Foreskin fibroblast (primary cell): ENCODE measurements at places on chromosomes 3 and 15.

DNA sequence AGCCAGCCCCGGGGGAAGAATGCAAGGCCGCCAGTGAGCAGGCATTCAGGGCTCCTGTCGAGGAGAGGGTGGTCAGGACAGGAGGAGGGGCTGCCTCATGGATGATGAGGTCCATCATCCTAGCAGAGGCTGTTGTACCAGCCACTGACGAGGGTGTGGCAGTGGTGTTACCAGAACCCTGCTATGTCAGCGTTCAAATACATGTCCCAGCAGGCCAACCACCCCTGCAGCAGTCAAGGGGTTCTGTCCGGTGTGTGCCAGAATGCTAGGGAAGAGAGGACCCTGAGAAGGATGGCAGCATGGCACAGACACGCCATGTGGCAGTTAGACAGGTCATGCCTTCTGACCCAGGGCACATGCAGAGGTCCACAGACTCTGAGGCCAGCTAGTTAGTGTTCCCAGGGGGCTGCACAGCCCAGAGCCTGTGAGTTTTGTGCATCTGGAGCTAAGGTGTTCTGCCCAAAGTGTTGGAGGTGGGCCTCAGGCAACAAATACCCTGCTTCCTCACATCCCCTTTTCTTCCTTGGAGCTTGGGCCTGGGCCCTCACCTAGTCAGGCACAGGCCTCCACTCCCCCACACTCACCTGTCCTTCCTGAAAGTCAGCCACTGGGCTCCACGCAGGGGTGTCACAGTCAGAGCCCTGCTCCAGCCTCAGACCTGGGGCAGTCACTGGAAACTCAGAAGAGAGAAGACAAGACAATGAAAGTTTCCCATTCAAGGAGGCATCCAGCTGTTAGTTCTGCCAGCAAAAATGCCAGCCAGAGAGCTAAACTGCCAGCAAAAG is 7.8 kb downstream of the PAK6 start:
- no peak for DNase-seq

DNA sequence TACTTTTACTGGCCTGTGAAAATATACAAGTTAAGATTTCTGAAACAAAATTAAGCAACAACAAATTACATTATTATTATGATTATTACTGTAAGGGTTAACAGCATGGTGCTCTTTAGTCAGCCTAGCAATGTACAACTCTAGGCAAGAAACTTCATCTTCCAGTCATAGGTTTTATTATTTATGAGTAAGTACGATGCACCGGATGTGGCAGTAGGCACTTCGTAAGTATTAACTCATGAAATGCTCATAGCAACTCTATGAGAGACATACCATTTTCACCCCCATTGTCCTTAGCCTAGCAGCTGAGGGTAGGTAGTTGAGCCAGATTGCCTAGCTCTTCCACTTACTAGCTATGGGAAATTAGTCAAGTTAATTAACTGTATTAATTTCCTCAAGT is 68.0 kb upstream of the PTPRG start:
- no peak for DNase-seq

- no peak for DNase-seq
Observed at GRCh38 chr3:107453504-107453903, 69.3 kb upstream of the BBX start.

- no peak for DNase-seq
Observed at GRCh38 chr3:172595664-172596393, 72.6 kb upstream of the TNFSF10 start.

DNA sequence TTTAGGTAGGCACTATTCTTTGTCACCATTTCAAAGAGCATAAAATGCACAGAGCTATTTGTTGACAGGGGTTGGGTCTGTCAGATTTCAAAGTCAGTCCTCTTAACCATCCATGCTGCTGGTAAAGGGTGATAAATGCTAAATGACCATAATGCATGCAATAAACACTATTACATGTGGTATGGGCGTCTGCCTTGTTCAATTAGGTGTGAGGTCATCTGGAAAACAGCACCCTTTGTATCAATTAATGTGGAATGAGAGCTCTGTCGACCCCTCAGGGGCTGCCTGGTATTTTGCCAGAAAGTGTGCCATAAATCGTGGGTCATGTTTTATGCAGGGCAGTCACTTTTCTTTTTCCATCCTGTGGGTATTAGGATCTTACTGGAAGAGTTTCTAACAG is 235.6 kb downstream of the SV2B start:
- no peak for DNase-seq

GRCh38 chr3:194265505-194265892 is 85.6 kb downstream of the CPN2 start:
- peak; percentile 78 for DNase-seq

- peak; percentile 79 for DNase-seq
Observed at GRCh38 chr15:48433226-48433886, 102.1 kb downstream of the DUT start.

- no peak for DNase-seq
Observed at GRCh38 chr3:2851361-2851760, 258.8 kb downstream of the IL5RA start.

- DNase-seq = no peak
Observed at GRCh38 chr3:127565711-127566110, 24.8 kb downstream of the TPRA1 start.

GRCh38 chr15:90456236-90456635 is 68.2 kb downstream of the IQGAP1 start:
- DNase-seq = no peak

- DNase-seq = no peak
Observed at GRCh38 chr3:18900994-18901393, 247.3 kb upstream of the KCNH8 start.

DNA sequence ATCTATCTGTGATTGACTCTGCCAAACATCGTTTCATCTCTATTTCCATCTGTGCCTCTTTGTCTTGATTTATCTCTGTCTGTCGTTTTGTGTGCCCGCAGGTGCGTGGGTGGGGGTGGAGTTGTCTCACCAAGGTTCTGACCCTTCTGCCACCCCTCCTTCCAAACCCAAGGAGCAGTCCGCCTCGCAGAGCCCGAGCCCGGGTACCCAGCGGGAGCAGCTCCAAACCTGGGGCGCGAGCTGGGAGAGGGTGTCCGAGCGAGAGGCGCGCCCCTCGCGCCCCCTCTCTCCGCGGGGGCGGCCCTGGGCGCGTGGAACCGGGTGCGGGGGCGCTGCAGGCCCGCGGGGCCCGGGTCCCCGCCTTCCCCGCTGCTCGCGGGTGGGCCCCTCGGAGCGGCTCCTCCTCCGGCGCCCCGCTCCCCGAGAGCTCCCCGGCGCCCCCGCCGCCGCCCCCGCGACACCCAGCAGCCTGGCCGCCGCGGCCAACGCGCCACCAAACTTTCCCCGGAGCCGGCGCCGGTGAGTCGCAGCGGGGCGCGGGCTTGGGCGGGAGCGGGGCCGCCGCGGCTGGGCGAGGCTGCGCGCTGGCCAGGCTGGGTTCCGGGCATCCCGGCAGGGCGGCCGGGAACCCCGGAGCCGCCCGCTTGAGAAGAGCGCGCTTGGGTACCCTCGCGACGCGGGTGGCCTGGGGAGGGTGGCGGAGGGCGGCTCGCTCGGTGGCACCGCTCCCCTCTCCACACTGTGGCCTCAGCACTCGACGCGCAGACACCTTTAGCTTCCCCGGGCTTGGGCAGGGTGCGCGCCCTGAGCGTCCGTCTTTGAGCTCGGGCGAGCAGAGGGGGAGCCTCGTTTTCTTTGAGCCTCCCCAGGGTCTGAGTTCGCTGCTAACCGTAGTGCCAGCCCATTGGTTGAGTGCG is at the start of gene HRH1:
Gene HRH1 (plus strand): TSS at position 458 of the 917 bp plus-strand sequence. CDS start 104,545 bp downstream, outside the sequence.
- peak; percentile 31 for DNase-seq

GRCh38 chr15:78210349-78210717 is 24.0 kb downstream of the ACSBG1 start:
- DNase-seq = no peak

DNA sequence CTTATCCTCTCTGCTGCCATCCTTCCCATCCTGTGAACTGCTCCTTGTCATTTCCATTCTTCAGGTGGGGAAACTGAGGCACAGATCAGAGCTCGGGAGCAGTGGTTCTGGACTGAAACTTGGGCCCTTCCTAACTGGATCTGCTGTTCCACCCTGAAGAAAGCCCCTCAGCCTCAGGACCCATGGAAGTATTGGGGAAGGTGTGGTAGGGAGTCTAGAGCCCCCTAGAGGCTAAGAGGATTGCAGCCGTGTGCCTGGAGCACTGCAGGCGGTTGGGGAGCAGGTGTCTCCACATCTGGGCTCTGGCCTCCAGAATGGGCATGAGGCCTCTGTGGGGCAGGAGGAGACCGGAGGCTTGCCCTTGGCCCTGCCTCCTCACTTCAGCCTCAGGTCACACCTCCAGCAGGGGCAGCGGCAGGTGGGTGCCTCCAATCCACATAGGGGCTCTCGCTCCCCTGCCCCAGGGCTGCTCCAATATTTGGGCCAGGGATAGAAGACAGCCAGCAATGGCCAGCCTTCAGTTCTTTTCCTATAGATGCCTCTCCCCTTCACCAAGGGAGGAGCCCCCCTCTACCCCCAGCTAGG is 28.1 kb downstream of the DNAJB8 start:
- no peak for DNase-seq

GRCh38 chr3:44557074-44557473 is 2.1 kb downstream of the ZKSCAN7 start:
- no peak for DNase-seq

DNA sequence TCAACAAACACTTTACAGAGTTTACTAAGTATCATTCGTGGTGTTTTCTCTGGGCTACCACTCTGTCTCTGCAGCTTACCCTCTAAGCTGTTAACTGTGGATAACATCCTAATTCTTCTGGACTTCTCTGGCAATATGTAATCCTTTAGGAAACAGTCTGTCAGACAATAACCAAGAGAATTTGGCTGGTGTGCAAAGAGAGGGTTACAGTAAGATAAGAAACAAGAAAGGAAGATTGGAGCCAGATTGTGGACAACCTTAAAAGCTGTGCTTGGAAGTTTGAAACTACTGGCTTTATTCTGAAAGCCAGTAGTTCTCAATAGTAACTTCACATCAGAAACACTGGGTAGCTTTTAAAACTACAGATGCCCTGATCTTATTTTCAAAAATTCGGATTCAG is 778 bp downstream of the ARL6 start:
- no peak for DNase-seq

DNA sequence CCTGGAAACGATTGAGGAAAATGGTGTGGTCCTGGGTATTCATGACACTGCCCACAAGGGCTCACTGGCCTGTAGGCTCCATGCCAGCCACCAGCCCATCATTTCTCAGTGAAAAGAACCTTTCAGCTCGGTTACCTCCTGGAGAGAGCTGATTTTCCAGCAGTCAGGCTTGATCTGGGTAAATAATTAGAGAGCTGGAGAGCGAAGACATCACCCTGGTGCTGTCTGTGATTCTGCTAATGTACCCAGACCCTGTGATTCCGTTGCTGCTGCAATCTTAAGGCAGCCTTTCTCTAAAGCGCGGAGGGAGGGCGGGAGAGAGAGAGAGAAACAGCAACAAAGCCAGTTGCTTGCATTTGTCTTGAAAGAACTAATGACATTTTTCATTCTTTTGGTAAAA is 221.9 kb upstream of the TOPAZ1 start:
- DNase-seq = peak; percentile 42

GRCh38 chr15:91924183-91924582 is 70.7 kb downstream of the SLCO3A1 start:
- DNase-seq = no peak

DNA sequence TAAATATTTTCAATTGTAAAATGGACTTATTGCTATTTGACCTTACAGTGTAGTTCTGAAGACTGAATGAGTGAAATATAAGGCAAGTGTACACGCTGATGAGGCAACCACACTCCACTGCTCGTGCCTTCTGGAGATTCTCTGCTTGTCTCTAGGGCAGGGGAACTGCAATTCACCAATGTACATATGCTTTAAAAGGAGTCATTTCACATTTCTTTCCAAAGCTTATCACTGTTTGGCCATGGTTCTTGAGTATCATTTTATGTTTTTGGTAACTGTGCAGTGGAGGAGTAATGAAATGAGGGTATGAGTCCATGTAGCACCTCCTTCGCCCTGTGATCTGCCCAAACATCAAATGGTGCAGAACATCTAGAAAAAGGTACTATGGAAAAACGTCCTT is 43.7 kb downstream of the CCR4 start:
- DNase-seq = no peak

DNA sequence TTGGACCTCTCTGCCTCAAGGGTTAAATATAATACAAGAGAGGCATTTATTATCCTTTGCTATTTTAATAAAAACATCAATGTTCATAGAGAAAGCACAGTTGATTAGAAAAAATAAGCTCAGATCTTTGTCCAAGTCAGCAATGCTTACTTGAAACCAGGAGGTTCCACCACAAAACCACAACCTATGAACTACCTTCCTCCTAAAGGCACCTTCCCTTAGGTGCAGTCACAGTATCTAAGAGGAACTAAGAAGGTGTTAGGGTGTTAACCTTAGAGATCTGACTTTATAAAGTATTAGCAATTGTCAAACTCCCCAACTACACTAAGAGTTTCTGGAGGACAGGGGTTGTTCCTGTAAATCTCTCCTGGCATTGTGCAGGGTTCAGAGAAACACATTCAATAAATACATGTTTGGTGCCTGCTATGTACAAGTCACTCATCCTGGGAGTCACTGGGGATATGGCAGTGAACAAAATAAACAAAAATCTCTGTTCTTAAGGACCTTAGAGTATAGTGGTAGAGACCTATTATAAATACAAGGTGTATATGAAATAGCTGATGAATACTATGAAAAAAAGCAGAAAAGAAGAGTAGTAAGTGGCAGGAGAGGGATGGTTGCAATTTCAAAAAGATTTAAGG is 208.6 kb downstream of the NFKBIZ start:
- DNase-seq = no peak

GRCh38 chr3:122934251-122934650 is 93.3 kb downstream of the SEMA5B start:
- no peak for DNase-seq

- no peak for DNase-seq
Observed at GRCh38 chr3:149167898-149168297, 38.5 kb downstream of the HPS3 start.

DNA sequence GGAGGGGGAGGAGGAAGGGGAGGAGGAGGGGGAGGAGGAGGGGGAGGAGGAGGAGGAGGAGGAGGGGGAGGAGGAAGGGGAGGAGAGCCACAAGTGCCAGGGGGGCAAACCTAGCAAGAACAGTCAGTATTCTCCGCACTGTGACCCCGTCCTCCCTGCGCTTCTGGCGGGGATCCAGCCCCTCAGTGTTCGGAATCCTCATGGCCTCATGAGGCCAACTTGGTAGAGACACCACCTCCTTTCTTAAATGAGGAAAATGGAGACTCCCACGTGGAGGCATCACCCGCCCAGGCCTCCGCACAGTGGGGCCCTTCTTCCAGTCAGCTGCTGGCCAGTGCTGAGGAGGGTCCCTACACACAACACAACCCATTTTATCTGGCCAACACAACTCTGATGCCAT is 163.4 kb downstream of the XXYLT1 start:
- DNase-seq = no peak

GRCh38 chr3:115804713-115805119 is 181.4 kb downstream of the GAP43 start:
- DNase-seq = peak; percentile 76

DNA sequence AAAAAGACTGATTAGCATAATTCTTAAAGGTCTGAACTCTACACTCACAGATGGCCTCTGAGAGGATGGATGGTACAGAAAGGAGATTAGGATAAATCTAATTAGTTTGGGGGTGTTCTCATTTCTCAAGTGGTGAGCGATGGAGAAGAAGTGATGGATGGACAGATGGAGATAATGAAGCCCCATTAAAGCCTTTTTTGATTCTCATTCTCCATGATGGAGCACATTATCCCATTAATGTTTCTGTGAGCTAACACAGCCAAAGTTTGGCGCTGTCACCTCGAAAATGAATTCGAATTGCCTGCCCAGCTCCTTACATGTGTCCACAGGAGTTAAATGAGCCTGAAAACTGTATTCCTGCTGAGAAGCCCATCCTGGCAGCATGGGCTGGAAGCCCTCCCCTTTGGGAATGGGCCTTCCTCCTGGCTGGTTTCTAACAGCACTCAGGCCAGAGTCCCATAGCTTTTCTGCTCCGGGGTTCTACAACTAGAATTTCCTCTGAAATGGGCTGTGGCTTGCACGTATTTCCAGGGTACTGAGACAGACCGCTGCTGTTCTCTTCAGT is 726.0 kb upstream of the CFAP20DC start:
- DNase-seq = no peak
